ENCODE measurements at places on chromosomes 4 and X.

DNA sequence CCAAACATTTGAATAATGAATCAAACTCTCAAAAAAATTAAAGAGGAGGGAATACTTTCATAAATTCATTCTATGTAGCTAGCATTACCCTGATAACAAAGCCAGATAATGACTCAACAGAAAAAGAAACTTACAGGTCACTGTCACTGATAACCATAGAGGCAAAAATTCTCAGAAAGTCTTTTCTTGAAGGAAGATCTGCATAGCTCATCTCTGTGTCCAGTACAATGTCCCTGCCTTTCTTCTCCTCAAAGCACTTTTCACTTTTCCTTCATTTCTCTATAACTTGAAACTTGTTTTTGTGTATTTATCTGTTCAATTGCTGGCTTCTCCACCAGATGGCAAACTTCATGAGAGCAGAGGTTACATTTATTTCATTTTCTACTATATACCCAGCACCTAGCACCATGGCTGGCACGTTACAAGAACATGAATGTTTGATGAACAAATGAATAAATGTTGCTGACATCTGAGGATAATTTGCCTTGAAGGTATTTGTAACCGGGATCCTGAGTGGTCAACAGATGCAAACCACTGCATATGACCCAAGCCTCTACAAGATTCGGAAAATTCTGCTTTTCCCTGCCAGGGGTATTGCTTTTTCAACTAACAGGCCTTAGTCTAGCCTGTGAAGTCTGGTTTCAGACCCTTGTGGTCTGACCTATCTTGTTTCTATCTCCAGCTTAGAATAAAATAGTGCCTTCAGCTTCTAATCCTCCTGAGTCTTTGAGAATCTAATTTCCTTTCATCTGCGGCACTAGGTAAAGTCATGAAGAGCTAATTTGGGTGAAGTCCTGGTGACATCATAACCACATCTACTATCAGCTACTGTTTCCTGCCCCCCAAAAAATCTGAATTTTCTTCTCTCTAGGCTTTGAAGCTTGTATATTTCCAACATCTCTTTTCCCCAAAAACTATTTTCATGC lies 52.5 kb upstream of the ANTXR2 start:
- DNase-seq: no peak

- DNase-seq: no peak
Observed at GRCh38 chr4:181013162-181013561, 1230.0 kb upstream of the TENM3 start.

GRCh38 chr4:32607978-32608377 lies 1887.8 kb downstream of the PCDH7 start:
- no peak for DNase-seq

DNA sequence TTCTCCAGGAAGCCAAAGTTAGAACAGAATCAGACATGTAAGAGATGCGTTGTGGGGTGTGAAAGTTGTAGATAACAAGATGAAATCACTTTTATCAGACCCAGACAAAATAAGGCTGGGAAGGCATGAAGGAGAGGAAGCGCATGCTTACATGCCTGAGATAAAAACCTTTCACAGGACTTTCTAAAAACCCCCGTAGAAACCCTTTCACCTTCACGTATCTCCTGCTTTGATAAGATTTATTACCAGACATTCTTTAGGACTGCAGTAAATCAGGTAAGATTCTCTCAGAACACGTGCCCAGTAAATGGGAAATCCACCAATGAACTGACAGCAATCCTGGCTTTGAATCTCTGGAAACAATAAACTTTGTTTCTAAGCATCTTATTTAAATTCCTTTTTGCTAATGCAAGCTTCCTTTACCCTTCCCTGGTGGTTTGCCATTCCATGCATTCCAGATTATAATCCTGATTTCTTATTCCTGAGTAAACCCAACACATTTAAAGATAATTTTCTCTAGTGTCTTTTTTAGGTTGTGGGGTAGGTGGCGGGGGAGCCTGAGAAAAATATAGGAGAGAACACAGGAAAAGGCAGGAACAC lies 254.6 kb upstream of the LDB2 start:
- no peak for DNase-seq

DNA sequence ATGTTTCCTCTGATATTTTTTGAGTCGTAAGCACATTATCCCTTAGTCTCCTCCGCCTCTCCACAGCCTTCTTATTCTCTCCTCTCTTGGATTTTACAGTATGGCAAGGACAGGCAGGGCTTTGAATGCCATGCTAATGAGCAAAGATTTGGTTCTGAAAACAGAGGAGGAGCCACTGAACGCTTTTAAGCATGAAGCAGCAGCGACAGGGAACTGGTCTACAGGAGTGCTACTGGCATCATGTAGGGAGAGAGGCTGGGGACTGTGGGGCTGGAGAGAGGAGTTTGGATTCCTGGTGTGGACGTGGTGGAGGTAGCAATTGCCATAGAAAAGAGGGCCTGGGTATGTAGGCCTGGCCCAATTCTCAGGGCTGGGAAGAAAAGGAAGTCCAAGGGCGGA lies 4.6 kb upstream of the CD99L2 start:
- no peak for DNase-seq

- no peak for DNase-seq
Observed at GRCh38 chr4:3238721-3239120, 10.2 kb upstream of the MSANTD1 start.

- DNase-seq: no peak
Observed at GRCh38 chr4:48340276-48340964, 909 bp upstream of the SLAIN2 start.

DNA sequence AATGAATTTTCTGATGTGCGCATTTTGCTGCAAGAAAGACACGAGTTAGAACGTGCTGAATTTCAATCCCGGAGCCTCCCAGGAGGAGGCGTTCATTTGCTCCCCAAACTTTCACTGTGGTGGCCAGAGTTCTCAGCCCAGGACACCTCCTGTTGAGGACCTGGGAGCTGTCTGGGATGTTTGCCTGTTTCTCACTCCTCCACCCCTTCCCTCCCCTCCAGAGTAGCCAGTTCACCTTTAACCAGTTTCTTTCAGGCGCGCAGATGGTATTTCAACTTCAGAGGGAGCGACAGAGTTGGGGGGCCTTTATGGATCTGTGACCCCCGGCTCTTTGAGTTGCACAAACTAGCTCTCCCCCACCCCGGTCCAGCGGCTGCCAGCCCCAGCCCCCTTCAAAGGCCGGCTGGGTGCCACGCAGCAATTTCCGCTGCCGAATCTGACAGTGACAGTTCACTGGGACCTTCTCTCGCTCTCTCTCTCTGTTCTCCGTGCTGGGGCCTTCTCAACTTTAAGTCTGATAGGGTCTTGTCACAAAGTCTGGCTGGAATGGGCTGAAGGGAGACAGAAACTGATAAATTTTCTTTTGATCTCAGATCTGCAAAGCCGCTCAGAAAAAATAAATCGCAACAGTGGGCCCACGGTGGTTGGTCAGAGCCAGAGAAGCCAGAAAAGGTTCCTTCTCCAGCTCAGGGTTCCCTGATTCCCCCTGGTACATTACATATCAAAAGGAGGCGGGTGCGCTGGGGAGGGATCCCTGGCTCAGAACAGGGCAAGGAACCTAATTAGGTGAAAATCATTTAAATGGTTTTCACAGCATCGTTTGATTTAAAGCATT lies 100.0 kb upstream of the STX18 start:
- no peak for DNase-seq

DNA sequence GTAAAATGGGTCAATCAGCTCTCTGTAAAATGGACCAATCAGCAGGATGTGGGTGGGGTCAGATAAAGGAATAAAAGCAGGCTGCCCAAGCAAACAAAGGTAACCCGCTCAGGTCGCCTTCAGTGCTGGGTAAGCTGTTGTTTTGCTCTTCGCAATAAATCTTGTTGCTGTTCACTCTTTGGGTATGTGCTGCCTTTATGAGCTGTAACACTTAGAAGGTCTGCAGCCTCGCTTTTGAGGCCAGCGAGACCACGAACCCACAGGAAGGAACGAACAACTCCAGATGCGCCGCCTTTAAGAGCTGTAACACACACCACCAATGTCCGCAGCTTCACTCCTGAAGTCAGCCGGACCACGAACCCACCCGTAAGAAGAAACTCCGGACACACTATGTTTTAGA lies 11.5 kb upstream of the CAMK2D start:
- no peak for DNase-seq

DNA sequence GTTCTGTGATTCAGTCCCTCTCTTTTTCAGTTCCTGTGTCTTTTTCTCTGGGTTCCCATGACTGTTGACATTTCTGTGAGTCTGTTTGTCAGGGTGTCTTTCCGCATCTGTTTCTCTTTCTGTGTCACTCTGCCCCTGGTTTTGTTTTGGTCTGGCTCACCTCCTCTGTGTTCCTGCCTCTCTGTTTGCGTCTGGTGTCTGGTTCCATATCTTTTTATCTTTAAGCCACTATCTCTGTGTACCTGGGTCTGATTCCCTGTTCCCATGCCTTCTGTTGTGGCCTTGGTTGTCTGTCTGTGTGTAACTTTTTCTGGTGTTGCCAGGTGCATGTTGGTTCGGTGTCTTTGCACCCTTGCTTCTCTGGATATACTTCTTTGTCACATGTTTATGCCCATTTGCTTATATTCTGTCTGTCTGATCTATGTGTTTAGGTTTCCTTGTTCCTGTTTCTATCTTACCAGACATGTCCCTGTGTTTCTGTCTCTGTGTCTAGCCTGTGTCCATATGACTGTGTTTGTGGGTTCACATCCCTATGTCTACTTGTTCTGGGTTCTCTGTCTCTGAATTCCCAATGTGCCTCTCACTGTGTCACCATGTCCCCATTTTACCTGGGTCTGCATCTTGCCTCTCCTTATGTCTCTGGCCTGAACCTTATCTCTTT lies 50.2 kb downstream of the ITIH6 start:
- DNase-seq: no peak

GRCh38 chrX:110944311-110944750 lies 148.7 kb upstream of the CHRDL1 start:
- DNase-seq: no peak

DNA sequence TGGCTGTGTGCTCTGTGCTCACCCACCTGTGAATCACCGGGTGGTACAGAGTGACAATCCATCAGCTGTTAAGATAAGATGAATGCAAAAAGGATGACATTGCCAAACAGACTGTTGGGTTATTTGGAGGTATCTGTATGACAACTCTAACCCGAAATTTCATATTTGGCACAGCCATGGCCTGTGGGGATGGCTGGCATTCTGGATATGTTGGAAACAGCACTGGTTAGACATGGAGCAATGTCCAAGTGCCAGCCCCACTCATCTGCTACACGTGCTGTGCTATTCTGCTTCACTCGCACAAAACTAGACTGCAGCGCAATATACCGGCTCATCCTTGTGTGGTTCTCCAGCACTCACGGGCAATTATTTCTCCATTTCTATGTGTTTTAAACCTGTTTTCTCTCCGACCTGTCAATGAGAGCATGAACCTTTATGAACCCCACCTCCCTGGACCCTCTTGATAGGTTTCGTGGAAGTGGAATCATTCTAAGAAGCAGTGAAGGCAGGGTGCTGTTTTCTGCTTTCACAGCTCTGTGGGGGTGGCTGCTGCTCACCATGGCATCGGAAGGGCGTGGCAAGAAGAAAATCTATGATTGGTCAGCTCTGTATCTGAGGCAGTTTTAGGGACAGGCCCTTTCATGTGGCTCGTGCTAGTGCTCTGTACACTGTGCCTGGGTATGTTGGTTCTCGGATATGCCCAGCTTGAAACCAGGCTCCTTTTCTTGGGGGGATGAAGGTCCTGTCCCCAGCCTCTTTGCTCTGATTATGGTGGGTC lies 94.9 kb downstream of the ENPP6 start:
- no peak for DNase-seq

- no peak for DNase-seq
Observed at GRCh38 chr4:8577972-8578371, 2.2 kb upstream of the GPR78 start.

GRCh38 chr4:142818031-142818430 lies 28.1 kb downstream of the INPP4B start:
- no peak for DNase-seq

GRCh38 chr4:152540293-152540674 lies 4.4 kb upstream of the FBXW7 start:
- DNase-seq: no peak

GRCh38 chr4:101651778-101652177 lies 138.8 kb upstream of the BANK1 start:
- no peak for DNase-seq

DNA sequence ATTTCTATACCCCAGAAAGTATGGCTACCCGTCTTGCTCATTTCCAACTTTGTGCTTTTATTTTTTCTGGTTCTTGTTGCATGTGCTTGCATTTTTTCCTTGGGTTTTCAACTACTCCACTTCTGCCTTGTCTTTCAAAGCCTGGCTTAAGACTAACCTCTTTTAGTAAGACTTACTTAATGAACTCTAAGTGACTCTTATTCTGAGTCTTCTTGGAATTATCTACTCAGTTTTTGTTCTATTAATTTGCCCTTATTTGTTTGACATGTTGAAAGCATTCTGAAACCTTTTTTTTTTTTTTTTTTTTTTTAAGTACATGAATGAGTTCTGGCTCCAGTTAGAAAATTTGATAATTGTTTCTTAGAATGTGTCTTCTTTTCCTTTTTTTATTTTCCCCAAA lies 74.8 kb downstream of the SLIT2 start:
- DNase-seq: no peak

GRCh38 chr4:40736910-40737309 lies 12.8 kb upstream of the NSUN7 start:
- no peak for DNase-seq

DNA sequence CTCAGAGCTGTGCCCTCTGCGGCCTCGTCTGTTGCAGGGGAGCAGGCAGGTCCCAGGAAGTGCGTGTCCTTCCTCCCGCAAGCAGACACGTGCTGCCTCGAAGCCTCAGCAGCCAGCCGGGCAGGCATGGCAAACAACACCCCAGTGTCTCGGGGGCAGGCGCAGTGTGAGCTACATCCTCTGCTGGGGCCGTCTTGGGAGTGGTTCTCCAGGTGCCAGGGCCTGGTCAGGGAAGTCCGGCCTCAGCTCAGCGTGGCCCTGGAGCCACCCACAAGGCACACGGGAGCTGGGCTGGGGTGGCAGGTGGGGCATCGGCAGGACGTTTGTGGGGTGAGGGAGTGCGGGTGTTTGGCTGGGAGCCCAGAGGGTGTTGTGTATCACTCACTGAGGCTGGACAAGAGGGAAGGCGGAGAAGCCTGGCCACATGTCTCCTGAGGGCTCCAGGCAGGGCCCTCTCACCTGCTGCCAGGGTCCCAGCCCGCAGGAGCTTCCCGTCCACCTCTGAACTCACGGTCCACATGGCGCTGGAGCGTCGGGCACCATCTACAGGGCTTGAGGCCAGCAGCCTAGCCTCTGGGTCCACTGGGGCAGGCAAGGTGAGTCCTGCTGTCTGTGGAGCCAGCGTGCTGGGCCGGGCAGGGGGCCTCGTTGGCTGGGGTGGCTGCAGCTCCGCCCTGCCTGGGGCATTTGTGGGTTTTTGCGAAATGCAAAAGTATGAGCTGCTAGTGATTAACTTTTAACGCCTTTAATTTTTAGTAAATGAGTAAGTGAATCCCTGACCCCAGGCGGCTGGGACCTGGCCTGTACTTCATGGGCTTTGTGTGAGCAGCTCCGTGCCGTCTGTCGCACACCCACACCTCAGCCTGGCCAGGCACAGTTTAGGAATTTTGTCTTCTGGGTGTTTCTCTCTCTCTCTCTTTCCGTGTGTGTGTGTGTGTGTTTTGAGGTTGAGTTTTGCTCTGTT lies 17.3 kb upstream of the UVSSA start:
- no peak for DNase-seq

- no peak for DNase-seq
Observed at GRCh38 chr4:8046925-8047541, 107.4 kb upstream of the AFAP1 start.
